Vagina (tissue), 2 donors: ENCODE measurements at places on chromosomes 13 and 19.

GRCh38 chr19:19113040-19113626, 25.1 kb downstream of the TMEM161A start:
- DNase-seq, result no peak

- no peak for DNase-seq
These were observed 61.4 kb upstream of the KLF2 start for GRCh38 chr19:16263141-16263761.

DNA sequence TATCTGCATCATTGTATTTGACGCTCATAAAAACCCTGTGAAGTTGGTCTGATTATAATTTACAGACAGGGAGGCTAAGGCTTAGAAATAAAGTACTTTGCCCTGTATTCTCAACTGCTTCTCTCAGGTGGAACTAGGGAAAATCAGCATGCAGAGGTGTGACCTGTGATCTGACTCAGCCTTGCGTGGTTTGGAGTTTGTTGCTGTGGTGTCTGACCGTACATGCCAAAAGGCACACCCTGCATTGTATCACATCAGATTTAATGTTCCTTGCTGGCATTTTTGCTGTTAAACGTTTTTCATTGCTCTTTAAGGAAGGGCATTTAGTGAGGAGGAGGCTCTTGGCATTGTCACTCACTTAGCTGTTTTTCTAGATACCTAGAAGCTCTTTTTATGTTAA, 58.8 kb upstream of the C1QTNF9B start:
- no peak for DNase-seq

DNA sequence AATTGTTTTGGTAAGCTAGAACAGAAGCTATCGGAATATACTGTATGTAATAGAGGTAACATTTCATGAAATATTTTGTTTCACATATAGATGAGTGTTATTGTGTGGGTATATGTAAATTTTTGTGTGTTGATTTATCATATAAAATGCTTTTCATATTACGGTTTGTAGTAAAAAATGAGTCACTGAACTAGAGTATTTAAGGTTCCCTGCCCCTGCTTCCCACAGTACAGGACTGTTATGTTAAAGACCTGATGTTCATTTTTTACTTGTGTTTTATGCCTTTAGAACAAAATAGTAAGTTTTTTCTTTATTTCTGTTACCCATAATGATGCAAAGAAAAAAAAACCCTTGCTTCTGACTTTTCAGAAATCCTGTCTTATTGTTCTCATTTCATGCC, 243.4 kb downstream of the ENOX1 start:
- no peak for DNase-seq
